ENCODE measurements at places on chromosomes 2 and 18.

DNA sequence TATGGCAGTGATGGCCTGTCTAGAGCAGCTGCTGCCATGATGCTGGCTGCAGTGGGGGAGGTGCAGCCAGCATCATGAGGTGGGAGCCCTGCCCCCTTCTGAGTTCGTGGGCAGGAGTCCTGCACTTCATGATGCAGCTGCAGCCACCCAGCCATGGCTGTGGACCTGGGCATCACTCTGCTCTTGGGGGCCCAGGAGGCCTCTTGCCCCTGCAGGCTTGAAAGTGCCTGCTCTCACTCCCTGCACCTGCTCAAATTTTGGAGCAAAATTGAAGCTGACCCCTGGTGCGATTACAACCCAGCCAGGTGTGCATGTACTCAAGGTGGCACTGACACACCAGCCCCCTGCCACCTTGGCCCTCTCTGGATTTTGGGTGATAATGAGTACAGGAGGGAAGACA lies 712.9 kb downstream of the NUP35 start:
- DNase-seq, result no peak

DNA sequence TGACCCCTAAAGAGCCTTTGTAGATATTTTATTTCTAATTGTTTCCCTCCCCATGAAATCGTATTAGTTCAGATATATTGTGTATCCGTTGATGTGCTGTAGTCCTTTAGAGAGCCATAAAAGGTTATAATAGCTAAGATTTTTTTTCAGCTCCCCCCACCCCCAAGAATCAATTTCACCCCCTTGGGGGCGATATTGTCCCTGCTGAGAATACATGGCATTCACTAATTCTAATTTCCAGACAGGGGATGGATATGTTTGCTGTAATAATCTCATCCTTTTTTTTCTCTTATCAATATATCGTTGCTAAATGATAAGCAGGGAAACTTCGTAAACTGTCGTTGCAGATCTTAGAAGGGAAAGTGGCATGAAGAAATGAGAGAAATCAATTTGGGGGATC lies 530.7 kb downstream of the TMEM182 start:
- no peak for DNase-seq

DNA sequence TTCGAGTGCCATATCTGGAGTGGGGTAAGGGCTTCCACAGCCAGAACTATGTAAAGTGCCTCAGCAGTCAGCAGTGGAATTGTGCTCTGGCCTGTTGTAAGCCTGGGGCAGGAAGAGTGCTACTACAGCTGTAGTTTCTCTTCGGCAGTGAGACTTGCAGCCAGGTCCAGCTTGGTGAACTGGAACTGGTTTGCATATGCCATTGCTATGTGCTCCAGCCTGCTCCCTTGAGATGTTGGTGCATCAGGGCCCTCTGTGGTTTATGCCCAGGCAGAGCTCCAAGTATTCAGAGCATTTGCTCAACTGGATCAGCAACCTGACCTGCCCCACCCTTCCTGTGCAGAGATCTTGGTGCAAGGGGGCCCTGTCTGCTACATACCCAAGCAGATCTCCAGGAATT lies 47.8 kb downstream of the ZNF804A start:
- no peak for DNase-seq

- DNase-seq, result no peak
These were observed 44.6 kb upstream of the LTBP1 start for GRCh38 chr2:32902174-32902573.

DNA sequence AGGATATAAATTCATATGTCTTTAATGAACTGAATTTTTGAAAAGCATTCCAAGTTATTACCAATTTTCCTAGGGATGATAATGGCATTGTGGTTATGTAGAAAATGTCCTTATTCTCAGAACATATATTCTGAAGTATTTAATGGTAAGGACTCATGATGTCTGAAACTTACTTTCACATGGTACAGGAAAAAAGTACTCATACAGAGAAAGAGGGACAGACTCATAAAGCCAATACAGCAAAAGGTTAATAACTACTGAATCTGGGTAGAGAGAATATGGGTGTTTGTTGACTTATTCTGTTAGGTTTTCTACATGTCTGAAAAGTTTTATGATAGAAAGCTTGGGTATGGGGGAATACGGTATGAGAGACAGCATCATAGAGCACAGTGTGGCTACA lies 84.3 kb upstream of the SERTAD2 start:
- DNase-seq, result no peak

- DNase-seq, result no peak
These were observed 48.4 kb downstream of the TMEM17 start for GRCh38 chr2:62457556-62457955.

- DNase-seq, result no peak
These were observed 24.5 kb upstream of the PPP4R1 start for GRCh38 chr18:9638886-9639285.

DNA sequence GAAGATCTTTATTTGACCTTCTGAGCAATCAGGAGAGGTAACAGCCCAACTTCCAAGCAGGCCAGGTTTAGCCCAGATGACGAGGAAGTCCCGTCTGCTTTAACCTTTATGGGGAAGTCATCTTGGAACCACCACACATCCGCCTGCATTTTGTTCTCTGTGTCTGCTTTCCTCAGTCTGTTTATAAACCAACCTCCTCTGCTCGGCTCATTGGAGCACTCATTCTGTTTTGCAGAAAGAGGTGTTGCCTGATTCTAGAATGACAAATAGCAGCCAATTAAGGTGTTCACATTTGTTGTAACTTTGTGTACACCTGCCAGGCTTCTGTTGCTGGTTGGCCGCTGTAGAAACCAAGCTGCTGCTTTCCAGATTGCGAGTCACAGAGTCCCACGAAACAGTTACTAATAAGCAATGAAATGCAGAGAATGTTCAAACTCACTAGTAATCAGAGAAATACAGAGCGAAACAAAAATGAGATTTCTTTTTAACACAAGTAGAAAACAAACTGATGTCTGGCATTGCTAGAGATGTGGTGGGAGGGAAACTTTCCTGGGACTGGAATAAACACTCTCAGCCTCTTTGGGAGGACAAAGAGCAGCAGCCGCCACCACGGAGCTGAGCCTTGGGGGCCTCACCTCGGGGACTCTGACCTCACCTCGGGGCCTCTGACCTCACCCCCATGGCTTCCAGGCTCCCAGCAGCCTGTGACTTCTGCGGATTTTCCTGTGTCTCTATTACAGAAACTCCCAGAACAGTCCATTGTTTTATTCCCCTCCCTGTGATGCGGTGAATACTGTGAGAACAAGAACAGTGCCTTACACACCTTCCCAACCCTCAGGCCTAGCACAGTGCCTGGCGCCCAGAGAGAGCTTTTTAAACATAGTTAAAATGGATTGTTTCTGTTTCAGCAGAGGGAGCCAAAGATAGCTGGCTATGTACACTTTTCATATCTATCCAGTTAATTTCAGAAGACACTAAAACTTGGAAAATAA lies 64.0 kb downstream of the MBP start:
- peak; percentile 55 for DNase-seq

- no peak for DNase-seq
These were observed 13.7 kb downstream of the WNT10A start for GRCh38 chr2:218894151-218894879.

DNA sequence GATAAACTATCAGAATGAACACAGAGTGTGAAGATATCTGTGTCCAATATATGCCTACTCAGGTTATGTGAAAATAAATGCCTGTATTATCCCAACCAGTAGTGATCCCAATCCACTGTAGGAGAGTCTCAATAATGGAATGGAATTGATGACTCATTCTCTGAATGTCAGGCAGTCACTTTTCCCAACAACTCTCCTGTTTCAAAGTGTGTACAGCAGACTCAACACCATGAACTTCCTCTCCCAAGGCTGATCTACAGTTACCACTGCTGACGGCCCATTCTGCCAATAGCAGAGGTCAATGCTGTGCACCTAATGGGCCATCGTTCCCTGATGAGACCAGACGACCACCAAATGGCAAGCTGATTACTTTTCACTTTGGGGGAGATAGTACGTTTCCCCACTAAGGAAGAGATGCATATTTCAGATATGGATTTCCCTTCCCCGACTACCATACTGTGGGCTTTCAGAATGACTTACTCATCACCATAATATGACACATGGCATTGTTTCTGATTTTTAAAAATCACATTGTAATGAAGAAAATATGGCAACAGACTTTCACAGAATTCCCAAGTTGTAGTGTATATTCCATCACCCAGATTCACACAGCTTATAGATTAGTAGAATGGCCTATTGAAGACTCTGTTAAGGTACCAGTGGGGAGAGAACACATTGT lies 601.7 kb upstream of the VRK2 start:
- DNase-seq, result no peak

- DNase-seq, result no peak
These were observed 1202.5 kb downstream of the DSC3 start for GRCh38 chr18:29840089-29840488.

DNA sequence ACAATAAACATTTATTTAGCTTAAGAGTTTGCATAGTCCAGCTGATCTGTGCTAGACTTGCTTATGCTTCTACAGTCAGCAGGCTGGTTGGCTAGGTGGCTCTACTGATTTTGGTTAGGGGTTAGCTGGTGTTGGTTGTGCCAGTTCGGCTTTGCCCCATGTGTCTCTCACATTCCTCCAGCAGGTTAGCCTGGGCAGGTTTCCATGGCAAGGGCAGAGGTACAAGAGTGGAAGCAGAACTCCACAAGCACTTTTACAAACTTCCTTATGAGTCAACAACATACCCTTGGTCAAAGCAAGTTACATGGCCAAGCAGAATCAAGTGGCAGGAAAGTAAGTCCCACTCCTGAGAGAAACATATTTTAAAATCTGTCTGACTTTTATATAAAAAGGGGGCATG lies 82.3 kb downstream of the SS18 start:
- no peak for DNase-seq

GRCh38 chr2:130259594-130259993 lies 61.4 kb upstream of the TUBA3E start:
- no peak for DNase-seq

DNA sequence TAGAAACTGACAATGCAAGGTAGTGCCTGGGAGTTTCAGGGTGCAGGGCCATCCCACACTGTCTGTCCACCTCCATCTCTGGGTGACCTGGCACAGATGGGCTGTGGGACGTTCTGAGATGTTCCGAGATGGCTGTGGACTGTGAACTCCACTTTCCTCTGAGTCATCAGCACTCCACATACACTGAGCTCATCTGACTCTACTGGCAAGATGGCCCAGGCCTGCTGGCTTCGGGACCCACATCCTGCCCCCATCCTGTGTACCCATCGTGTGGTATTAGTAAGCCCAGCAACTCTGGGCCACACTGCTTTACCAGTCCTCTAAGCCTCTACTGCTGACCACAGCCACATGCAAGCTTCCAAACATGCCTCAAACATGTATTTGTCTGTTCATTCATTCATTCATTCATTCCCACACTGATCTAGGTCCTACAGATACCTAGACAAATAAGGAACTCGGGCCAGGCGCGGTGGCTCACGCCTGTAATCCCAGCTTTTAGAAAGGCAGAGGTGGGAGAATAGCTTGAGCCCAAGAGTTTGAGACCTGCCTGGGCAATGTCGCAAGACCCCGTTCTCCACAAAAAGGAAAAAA lies 124.8 kb upstream of the CXCR4 start:
- DNase-seq, result peak; percentile 13

DNA sequence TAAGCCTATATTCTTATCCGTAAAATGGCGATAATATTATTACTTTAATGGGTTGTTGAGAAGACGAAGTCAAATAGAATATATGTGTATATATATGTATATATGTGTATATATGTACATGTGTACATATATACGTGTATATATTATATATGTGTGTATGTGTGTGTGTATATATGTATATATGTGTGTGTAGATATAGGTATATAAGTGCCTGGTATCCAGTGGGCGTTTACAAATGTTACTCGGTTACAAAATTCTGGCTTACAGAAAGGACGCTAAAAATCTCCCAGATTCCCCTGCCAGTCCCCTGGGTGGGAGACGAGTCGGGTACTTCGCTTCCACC lies 295 bp upstream of the MTX2 start:
- DNase-seq, result no peak

GRCh38 chr2:133571249-133571648 lies 3.0 kb upstream of the NCKAP5 start:
- DNase-seq, result no peak

DNA sequence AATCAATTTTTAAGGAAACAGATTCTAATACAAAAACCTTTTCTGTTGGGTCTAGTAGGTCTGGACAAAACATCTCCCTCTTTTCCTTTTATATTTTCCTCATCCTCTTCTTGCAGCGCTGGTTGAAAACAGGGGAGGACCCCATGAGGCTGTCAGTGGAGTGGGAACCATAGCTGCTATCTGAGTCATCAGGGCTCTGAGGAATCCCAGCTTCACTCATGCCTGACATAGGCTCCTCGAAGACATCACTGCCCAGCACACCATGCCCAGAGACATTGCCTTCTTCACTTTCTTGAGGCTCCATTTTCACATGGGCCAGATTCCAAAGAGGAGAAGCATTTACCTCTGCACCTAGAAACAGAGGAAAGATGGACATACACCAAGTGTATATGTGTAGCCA lies 10.0 kb downstream of the SUPT7L start:
- no peak for DNase-seq

- DNase-seq, result no peak
These were observed 783.6 kb downstream of the DCDC2C start for GRCh38 chr2:4486971-4487370.

- DNase-seq, result no peak
These were observed 18.7 kb upstream of the ACVR1 start for GRCh38 chr2:157894694-157895435.

DNA sequence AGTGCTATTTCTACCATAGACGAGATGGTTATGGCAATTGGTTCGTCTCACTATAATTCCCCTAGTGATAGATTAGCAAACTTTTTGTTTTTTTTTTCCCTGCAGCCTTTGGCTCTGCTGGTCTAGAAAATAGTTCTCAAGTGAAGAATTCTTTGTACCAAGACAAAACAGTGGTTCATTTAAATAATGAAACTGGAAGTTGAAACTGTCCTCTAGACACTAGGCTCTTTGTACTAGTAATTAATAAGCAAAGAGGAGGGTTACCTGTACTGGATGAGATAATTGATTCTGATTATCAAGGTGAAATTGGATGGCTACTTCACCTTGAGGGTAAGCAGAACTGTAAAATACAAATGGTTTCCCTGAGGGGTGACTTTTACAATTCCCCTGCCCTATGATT lies 156.9 kb upstream of the DCC start:
- DNase-seq, result no peak

- DNase-seq, result no peak
These were observed 12.3 kb upstream of the TFCP2L1 start for GRCh38 chr2:121297217-121297830.

DNA sequence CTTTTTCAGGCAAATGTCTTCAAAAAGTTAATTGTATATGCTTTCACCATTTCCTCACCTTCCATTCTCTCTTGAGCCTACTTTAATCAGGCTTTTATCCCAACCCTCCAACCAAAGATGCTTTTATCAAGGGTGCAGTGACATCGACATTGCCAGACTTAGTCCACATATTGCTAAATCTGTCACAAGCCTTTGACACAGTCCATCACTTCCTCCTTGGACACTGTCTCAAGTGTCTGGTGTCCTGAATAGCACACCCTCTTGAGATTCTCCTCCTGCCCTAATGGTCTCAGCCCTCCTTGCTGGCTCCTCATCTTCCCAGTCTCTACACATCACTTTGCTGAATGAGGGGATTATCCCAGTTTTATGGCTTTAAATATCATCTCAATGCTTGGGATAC lies 147.5 kb upstream of the SLC39A10 start:
- no peak for DNase-seq

- no peak for DNase-seq
These were observed 99.0 kb downstream of the SP3 start for GRCh38 chr2:173865971-173866873.

- DNase-seq, result no peak
These were observed 47.8 kb downstream of the NHEJ1 start for GRCh38 chr2:219112651-219113338.
